Pancreas (tissue), 10 donors: ENCODE measurements at places on chromosomes 2 and 18.

DNA sequence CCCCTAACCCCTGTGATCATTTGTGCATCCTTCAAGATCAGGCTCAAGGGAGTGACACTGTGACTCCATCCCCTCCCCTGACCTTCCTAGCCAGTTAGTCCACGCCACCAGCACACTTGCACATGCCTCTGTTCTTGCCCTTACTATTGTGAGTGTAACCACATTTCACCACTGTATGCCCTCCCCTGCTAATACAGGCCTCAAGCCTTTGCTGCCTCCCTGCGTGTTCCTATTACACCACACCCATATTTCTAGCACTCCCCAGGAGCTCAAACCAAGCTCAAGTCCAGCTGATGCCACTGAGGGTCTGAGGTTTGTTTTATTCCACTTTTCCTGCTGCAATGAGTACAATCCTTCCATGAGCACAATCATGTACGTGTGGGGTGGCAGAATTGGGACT, 288.9 kb upstream of the FBXO11 start:
- no peak for DNase-seq

DNA sequence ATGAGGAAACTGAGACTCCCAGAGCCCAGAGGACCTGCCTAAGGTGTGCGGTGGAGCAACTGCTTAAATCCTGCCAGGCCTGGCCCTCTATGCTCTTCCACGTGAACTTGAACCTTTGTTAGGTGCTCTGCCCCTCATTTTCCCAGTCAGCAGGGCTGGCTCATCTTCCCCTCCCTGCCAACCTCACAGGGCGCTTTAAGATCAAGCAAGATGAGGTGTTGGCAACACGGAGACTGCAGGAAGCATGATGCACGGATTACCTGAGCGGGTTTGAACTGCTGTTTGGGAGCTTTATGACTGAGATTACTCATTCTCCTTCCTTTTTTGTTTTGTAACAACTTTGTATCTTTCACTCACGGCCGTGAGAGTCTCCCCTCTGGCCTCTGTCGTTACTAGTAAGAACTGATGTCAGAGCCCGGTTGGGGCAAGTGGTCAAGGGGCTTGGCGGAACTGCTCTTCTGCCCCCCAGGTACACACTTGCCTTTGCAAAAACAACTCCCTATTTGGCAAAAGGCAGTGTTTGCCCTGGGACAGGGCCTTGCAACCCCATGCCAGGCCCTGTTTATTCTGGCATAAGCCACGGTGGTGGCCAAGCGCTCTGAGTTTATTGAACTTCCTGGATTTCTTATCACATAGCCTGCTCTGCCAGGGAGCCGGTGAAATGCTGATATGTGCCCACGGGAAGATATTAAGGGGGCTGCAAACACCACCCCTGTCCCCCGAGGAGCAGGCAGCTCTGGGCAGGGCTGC, 127.8 kb downstream of the INHBB start:
- peak; percentile 77 for DNase-seq

DNA sequence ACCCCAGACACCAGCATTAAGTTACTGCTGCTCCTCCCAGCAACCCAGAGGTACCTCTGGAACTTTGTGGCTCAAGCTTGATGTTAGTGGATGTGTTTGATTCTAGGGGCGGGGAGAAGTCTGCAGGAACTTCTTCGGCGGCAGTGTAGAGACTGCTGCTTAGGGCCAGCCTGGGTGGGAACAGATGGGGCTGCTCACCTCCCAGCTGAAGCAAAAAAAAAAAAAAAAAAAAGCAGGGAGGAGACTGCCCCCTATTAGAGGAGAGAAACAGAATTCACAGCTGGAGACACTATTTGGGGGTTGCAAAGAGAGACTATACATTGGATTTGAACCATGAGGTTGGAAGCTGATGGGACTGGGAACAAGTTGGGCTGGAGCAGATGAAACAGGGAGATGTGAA, 28.6 kb upstream of the FAM136A start:
- DNase-seq = no peak

DNA sequence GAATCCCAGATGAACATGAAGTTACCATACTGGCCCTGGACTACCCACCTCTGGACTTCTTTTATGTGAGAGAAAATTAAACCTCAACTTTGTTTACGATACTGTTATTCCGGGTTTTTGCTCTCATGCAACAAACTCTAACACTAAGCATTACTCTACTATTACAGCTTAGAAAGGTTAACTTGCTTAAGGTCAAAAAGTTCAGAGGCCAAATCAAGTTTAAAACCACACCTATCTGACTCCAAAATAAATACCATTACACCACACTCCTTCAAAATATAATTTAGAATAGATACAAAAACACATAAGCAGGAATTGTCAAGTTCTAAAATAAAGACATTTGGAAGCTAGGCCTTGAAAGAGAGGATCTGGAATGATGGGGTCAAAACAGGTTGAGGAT, 75.0 kb downstream of the DTNB start:
- DNase-seq = no peak

DNA sequence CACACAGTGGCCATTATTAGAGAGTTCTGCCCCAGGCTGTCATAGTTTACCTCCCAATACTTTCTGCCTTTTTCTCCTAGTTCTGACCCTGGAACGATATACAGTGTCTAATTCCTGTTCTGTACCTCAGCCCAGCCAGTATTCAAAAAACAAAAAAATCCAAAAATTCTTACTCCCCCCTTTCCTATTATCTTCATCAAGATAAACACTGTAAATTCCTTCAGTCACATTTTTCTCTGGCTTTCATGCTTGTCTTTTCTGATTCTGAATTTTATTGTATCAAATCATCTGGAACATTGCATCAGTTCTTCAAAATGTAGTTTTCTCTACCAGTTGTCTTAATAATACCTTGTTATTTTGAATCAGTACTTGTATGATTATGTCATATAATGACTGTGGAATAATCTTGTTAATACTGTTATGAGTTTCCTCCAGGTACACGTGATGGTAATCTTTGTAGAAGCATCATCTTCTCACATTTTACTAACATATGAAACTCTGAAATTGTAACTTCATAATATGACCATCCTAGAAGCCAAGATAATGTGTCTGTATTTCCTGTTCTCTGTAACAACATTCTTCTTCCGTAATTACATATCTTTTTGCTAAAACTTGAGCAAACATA, 79.0 kb upstream of the NOSTRIN start:
- no peak for DNase-seq
